Calu3 (cell line): ENCODE measurements at places on chromosomes 16 and 17.

GRCh38 chr17:1234455-1234854 is 35.8 kb upstream of the BHLHA9 start:
- DNase-seq, result no peak

GRCh38 chr17:40850293-40850972 is 16.6 kb downstream of the KRT12 start:
- DNase-seq, result no peak

- DNase-seq, result no peak
These were observed 6.2 kb downstream of the DUS1L start for GRCh38 chr17:82059272-82060000.

DNA sequence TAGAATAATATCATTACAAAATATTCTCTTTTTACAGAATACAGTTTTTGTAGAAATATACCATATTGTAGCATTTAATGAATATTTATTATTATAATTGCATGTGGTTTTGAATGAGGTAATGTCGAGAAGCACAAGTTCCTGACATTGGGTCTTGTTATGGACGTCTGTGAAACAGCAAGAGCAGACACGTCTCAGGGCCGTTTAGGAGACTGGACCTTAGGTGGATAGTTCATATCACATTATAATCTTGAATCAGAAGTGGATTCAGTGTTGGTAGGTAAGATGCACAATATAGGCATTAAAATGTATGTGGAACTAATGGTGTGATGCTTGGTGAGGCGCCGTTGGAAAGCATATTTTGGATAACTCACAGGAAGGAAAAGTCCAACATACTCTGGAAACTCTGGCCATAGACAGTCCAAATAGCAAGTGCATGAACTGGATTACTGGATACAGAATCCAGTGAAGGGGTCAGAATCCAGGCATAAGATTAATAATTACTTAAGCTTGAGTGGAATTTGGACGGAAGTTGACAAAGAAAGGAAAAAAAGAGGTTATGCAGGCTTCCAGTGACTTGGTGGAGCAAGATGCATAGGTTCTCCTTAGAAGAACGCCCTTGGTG is 17.2 kb downstream of the ABCA8 start:
- no peak for DNase-seq

DNA sequence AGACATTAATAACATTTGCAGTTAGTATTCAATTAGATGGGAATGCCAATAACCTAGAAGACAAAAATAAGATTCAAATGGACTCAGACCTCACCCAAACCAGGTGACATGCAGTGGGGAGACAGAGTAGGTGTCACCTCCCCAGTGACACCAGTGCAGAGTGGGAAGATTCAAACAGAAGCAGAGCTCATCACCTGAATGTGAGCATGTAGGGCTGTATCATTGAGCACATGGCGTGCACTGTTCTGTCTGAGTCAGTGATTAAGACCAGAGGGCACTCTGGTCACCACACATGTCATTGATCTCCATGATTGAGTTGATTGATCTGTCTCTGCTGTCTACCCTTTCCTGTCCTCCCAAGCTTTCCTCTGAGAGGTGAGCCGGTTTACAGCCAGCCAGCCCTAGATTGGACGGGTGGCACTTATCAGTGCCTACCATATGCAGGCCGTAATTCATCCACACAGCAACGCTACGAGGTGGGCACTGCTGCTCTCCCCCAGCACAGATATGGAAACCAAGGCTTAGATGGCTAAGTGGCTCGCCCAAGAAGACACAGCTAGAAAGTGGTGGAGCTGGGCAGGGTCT is 34.0 kb downstream of the RHBDL3 start:
- DNase-seq, result no peak

GRCh38 chr16:22358000-22358399 is 16.4 kb downstream of the CDR2 start:
- no peak for DNase-seq

DNA sequence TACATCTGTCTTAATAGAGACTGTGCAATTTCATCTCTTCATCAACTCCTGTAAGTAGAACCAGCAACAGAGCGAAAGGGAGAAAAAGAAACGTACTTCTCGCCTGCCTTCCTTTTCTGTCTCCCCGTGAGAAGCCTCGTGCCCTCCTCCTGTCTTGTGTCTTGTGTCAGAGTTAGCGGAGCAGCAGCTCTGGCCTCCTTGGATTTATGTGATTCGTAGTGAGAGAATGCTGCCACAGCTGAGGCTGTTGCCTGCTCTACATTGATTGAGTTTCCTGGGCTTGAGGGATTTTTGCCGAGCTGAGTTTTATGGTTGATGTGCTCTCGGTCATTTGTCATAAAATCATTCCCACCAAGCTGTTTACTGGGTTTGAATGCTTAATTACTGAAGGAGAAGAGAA is 579.1 kb upstream of the RBFOX1 start:
- no peak for DNase-seq

GRCh38 chr17:21061971-21062526 is 19.2 kb upstream of the USP22 start:
- DNase-seq, result no peak

DNA sequence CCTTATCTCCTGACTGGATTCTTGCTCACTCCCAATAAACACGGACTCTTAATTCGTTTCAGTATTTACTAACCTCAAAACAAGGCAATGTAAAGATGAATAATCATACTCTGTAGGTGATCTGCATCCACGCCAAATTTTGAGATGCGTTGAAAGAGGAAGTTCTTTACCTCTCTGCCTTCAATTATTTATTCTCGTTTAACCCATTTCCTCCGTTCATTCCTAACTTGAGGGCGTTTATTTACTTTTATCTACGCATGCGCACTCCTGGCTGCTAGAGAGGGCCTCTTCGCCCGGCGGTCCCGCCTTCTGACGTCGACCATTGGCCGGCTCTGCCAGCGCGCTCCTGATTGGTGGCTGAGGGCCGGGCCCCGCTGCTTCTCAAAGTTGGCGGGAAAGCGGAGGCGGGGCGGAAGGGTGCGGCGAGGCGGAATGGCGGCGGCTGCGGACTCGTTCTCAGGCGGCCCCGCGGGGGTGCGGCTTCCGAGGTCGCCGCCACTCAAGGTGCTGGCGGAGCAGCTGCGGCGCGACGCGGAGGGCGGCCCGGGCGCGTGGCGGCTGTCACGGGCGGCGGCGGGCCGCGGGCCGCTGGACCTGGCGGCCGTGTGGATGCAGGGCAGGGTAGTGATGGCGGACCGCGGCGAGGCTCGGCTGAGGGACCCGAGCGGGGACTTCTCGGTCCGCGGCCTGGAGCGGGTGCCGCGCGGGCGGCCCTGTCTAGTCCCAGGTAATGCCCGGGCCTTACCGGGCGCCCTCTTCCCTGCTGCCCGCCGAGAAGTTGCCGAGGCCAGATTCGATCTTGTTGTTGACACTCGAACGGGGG is at the start of gene RMI2:
TSS of gene RMI2 (plus strand) at position 420 of the 823 bp plus-strand sequence. CDS start at position 433, 13 bp downstream.
- DNase-seq, result peak; percentile 98

- DNase-seq, result no peak
These were observed 20.9 kb upstream of the ZFPM1 start for GRCh38 chr16:88432174-88432573.

- no peak for DNase-seq
These were observed 13.1 kb downstream of the SLC38A8 start for GRCh38 chr16:84029297-84030047.

- DNase-seq, result no peak
These were observed 36.3 kb downstream of the SPECC1 start for GRCh38 chr17:20045476-20045875.

DNA sequence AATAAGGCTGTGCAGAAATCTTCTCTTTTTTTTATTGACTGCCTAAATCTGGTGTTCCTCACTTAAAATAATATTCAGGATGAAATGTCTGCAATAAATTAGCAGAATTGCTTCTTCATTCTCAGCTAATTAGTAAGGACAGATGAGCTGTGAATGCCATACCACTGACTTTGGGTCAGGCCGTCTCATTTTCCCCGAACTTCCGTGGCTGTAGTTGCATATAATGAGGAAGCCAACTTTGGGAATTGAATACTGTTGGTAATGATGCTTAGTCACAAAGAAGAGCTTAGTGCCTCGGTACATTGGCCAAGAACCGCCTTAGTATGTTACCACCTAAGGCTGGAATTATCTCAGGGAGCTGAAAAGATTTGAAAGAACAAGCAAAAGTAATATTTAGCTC is 47.6 kb downstream of the NUP93 start:
- no peak for DNase-seq

DNA sequence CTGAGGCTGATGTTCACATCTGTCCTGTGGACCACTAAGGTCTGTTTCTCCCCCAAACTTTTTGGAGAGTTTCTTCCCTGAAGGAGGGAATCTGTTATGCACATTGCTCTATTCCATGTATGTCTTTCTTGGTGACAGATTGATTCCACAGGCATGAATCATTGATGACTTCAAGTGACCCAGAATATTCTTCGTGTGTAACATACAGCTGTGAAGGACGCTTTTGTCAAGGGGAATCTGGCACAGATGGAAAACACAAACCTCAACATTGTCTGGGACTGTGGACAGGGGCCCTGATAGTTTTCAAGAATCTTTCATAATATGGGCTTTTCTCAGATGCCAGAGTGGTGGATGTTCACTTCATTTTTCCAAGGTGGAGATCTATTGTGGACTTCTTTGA is 223.1 kb upstream of the MAF start:
- DNase-seq, result no peak

DNA sequence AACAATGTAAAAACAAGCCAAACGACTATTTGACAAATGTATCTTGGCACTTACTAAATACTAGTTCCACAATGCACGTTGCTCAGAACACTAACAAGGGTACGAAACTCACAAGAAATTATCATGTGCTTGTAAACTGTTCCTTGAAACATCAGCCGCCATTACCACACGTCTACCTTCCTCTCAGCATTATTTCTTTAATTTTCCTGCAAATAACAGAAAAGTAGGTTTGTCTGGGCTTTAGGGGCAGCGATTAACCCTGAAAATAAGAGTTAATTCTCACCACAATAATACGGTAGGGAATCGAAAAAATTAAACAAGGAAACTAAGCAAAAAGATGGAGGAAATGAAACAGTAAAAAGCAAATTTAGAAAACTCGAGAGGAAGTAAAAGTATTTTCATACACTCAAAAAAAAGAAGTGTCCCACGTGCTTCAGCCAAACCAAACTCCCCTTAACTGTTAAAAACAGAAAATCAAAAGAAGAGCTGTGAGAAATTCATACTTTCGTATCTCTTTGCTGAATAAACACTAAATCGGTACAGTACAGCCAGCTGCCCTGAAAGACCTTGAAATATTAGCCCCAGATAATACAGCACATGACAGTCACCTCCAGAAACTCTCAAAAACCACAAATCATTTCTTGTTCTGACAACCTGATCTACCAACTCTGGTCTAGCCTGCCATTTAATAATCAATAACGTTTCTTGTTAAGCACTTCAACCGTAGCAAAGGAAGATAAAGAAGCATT is 1.2 kb downstream of the ARHGAP17 start:
- no peak for DNase-seq

DNA sequence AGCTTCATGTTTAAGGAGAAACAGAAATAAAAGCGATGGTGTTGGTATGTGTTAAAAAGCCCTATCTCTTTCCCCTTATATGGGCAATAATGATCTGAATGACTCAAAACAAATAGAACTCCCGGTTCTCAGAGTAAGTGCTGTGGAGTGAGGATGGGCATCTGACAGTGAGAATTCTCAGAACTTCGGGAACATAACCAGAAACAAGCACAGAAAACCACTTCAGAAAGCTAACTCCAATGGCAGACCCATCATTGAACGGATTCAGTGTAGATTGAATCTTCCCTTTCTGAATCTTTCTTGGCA is 67.2 kb downstream of the CDH8 start:
- no peak for DNase-seq

GRCh38 chr16:89811321-89811720 is 5.1 kb downstream of the FANCA start:
- DNase-seq, result no peak

DNA sequence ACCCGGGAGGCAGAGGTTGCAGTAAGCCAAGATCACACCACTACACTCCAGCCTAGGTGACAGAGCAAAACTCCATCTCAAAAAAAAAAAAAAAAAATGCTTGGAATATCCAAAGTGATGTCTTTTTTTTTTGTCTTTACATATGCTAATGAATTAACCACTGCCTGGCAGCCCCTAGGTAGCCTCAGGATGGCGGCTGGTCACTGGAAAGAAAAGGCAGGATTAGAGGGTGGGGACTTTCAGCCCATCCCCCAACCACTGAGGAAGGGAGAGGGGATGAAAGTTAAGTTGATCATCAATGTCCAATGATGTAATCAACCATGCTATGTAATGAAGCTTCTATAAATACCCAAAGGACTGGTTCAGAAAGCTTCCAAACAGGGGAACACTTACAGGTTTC is 26.8 kb downstream of the RNF157 start:
- DNase-seq, result no peak

DNA sequence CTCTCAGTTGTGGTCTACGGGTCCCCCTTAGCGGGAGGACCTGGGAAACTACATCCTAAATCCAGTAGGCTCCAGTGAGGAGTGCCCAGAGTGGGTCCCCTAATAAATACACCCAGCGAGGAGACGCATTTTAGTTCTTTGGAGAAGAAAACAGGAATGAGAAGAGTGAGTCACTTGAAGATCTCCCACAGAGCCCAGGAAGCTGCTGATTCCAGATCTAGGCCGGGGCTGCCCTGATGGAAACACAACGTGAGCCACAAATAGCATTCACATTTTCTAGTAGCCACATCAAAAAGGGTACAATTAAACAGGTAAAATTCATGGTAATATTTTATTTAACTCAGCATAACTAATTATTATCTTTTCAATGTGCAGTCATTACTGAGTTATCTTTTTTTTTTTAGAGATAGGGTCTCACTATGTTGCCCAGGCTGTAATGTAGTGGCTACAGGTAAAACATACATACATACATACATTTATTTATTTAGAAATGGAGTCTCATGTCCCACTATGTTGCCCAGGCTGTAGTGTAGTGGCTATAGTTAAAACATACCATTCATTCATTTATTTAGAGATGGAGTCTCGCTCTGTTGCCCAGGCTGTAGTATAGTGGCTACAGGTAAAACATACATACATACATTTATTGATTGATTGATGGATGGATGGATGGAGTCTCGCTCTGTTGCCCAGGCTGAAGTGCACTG is 21.5 kb downstream of the FBXO31 start:
- no peak for DNase-seq

GRCh38 chr16:3065069-3065741 is at the start of gene IL32:
IL32 (plus strand) TSS chr16:3065640; CDS start chr16:3065812, 172 bp downstream.
- DNase-seq, result peak; percentile 80

- DNase-seq, result no peak
These were observed 821 bp downstream of the C16orf86 start for GRCh38 chr16:67667453-67667816.

GRCh38 chr17:5780476-5780875 is 196.2 kb upstream of the NLRP1 start:
- no peak for DNase-seq

GRCh38 chr17:9298135-9298534 is 276.8 kb downstream of the NTN1 start:
- no peak for DNase-seq

GRCh38 chr17:17398943-17399926 is 77.6 kb upstream of the MED9 start:
- DNase-seq, result no peak

- peak; percentile 61 for DNase-seq
These were observed 3.0 kb downstream of the SOX15 start for GRCh38 chr17:7586673-7587419.
